Peyer's patch (tissue), 4 donors: ENCODE measurements at places on chromosomes 6 and 20. TPM values are rescaled to one million over a fixed set of nuclear protein-coding genes. Genes with fewer than 3 reads are reported as not detected.

- H3K27me3 ChIP-seq = no peaks in the 10 kb centered on the region
- DNase-seq = no peak
- no peaks in the 10 kb centered on the region for H3K4me1 ChIP-seq
- H3K27ac ChIP-seq = no peak overlapping the region
- no peaks in the 10 kb centered on the region for H3K36me3 ChIP-seq
- H3K4me3 ChIP-seq = no peak overlapping the region
These were observed 80.9 kb upstream of the F13A1 start for GRCh38 chr6:6401401-6401800.

DNA sequence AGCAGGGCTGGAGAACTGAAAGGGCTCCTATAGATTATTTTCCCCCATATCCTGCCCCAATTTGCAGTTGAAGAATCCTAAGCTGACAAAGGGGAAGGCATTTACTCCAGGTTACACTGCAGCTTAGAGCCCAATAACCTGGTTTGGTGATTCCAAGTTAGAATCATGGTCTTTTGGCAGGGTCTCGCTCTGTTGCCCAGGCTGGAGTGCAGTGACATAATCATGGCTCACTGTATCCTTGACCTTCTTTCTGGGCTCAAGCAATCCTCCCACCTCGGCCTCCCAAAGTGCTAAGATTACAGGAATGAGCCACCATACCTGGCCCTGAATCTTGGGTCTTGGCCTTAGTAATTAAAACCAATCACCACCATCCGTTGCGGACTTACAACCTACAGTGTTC is 1.0 kb upstream of the MMP9 start:
- H3K4me3 ChIP-seq = no peak overlapping the region
- no peaks in the 10 kb centered on the region for H3K36me3 ChIP-seq
- H3K27ac ChIP-seq = no peak overlapping the region

- H3K4me1 ChIP-seq = no peaks in the 10 kb centered on the region
- no peak for DNase-seq
- H3K27me3 ChIP-seq = no peaks in the 10 kb centered on the region
- no peak overlapping the region for H3K4me3 ChIP-seq
- H3K36me3 ChIP-seq = no peaks in the 10 kb centered on the region
- H3K27ac ChIP-seq = no peak overlapping the region
These were observed 140.5 kb downstream of the BTBD3 start for GRCh38 chr20:12058216-12058615.

GRCh38 chr20:33124261-33124660 is 43.7 kb upstream of the BPIFA2 start:
- no peak overlapping the region for H3K27ac ChIP-seq
- no peak for DNase-seq
- no peaks in the 10 kb centered on the region for H3K36me3 ChIP-seq

NPEPL1 gene
- 36.3 TPM for total RNA-seq

GRCh38 chr6:14294270-14294951 is 176.8 kb downstream of the CD83 start:
- no peaks in the 10 kb centered on the region for H3K36me3 ChIP-seq
- H3K27me3 ChIP-seq = no peaks in the 10 kb centered on the region
- DNase-seq = no peak
- no peaks in the 10 kb centered on the region for H3K4me1 ChIP-seq
- no peak overlapping the region for H3K27ac ChIP-seq
- H3K4me3 ChIP-seq = no peak overlapping the region

DNA sequence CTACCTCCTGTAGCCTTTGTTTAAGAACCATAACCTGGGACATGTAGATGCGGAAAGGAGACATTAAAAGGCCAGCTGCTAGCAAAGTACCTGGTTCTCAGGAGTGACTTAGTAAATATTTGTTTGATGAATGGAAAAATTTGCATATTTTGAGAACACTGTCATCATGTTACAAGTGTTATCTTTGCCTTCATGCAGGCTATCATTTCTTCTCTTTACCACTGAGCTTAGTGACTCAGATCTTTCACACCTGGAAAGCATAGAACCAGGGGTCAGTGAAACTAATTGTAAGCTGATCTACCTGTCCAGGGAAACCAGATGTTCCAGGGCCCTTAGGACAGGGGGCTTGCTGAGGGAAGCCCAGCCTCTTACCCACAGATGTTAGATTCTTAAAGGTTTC is 5.4 kb downstream of the ZFP57 start:
- no peak overlapping the region for H3K4me3 ChIP-seq
- H3K27ac ChIP-seq = no peak overlapping the region
- H3K27me3 ChIP-seq = no peaks in the 10 kb centered on the region
- H3K36me3 ChIP-seq = no peaks in the 10 kb centered on the region

GRCh38 chr20:62355878-62356588 is 11.1 kb downstream of the LAMA5 start:
- H3K27me3 ChIP-seq = no peaks in the 10 kb centered on the region
- no peak overlapping the region for H3K4me3 ChIP-seq
- no peaks in the 10 kb centered on the region for H3K4me1 ChIP-seq
- no peaks in the 10 kb centered on the region for H3K36me3 ChIP-seq
- no peak for DNase-seq
- H3K27ac ChIP-seq = peak overlapping the region; percentile 43

- H3K27me3 ChIP-seq = no peaks in the 10 kb centered on the region
- H3K27ac ChIP-seq = no peak overlapping the region
- no peak for DNase-seq
- H3K36me3 ChIP-seq = no peaks in the 10 kb centered on the region
- H3K4me1 ChIP-seq = no peaks in the 10 kb centered on the region
These were observed 13.5 kb upstream of the HLA-DQA1 start for GRCh38 chr6:32623693-32624092.

- no peaks in the 10 kb centered on the region for H3K27me3 ChIP-seq
- H3K27ac ChIP-seq = no peak overlapping the region
- no peak for DNase-seq
- H3K4me3 ChIP-seq = no peak overlapping the region
- H3K36me3 ChIP-seq = no peaks in the 10 kb centered on the region
- no peaks in the 10 kb centered on the region for H3K4me1 ChIP-seq
These were observed 78.6 kb upstream of the TOX2 start for GRCh38 chr20:43835944-43836508.

DNA sequence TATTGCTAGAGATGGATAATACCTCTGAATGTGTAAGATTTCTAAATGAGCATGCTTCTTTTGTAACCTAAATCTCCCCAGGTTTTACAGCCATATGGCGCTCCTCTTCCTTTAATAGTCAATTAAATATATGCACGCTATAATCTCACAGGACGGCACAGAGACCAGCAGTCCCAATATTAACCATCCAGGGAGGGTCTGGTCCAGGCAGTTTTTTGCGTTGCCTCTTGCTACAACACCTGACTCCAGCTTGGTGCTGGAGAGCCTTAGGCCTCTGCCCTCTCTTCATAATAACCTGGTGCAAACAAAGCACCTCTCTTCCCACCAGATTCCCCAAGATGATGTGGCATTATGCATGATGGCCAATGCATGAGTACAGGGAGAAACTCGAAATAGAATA is 183.4 kb downstream of the LY86 start:
- no peak overlapping the region for H3K27ac ChIP-seq
- DNase-seq = no peak
- H3K4me1 ChIP-seq = no peaks in the 10 kb centered on the region
- H3K4me3 ChIP-seq = no peak overlapping the region

- H3K36me3 ChIP-seq = no peaks in the 10 kb centered on the region
- H3K4me3 ChIP-seq = no peak overlapping the region
- H3K27me3 ChIP-seq = no peaks in the 10 kb centered on the region
- H3K27ac ChIP-seq = no peak overlapping the region
- no peaks in the 10 kb centered on the region for H3K4me1 ChIP-seq
These were observed 119.0 kb upstream of the ZNF184 start for GRCh38 chr6:27591699-27592480.

DNA sequence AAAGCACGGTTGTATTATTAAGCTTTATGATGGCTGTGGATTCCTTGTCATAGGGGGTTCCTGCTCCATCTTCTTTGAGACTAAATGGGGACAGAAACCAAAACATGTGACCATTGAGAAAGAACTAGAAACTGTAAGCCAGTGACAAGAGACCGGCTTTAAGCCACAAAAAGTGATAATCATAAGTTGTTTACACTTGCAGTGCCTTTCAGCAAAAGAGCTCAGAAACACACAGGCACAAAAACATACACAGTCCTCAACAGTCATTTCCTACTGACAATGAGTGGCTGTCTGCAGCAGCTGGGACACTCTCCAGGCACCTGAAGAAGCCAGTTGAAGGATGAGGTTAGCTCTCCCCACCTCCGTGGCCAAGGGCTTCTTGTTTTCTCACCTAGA is 20.0 kb upstream of the UBE2J1 start:
- peaks cover 4% of the 10 kb centered on the region for H3K4me1 ChIP-seq
- no peak overlapping the region for H3K4me3 ChIP-seq
- no peaks in the 10 kb centered on the region for H3K36me3 ChIP-seq
- no peak for DNase-seq

GRCh38 chr6:6758915-6759654 is 170.6 kb downstream of the LY86 start:
- no peak overlapping the region for H3K27ac ChIP-seq
- no peaks in the 10 kb centered on the region for H3K27me3 ChIP-seq
- H3K4me3 ChIP-seq = no peak overlapping the region
- no peak for DNase-seq
- no peaks in the 10 kb centered on the region for H3K4me1 ChIP-seq

DNA sequence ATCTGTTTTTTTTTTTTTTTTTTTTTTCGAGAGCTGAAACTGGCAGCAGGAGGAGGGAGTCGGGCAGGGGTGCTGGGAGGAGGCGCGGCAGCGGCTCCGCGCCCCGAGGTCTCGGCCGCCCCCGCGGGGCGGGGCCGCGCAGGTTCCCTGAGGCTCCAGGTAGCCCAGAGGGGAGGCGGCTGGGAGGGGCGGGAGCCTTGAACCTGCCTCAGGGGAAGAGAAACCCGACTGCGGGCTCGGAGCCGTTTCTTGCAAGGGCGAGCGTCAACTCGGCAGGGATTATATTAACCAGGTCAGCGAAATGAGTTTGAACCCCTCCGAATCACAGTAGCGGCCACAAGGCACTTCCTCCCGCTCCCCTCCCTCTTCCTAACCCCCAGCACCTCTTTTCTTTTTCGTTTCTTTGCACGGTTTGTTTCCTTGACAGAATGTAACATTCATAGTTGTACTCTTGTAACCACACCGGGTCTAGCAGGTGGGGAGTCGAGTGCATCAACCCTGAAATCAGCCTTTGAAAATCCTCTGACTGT is 2.0 kb downstream of the MYB start:
- no peaks in the 10 kb centered on the region for H3K27me3 ChIP-seq
- H3K36me3 ChIP-seq = no peaks in the 10 kb centered on the region
- peak; percentile 88 for DNase-seq
- no peaks in the 10 kb centered on the region for H3K4me1 ChIP-seq

- H3K27me3 ChIP-seq = no peaks in the 10 kb centered on the region
- no peaks in the 10 kb centered on the region for H3K4me1 ChIP-seq
- DNase-seq = no peak
- no peaks in the 10 kb centered on the region for H3K36me3 ChIP-seq
- H3K4me3 ChIP-seq = no peak overlapping the region
These were observed 49.2 kb downstream of the CBFA2T2 start for GRCh38 chr20:33539129-33539528.

GRCh38 chr6:11432091-11432490 is 105.5 kb upstream of the TMEM170B start:
- H3K27ac ChIP-seq = no peak overlapping the region
- no peaks in the 10 kb centered on the region for H3K27me3 ChIP-seq
- no peak for DNase-seq
- no peaks in the 10 kb centered on the region for H3K36me3 ChIP-seq
- H3K4me1 ChIP-seq = peaks cover 22% of the 10 kb centered on the region
- H3K4me3 ChIP-seq = no peak overlapping the region

NRSN1 gene
- not detected for total RNA-seq

NKAPL gene
- not detected for total RNA-seq

GRCh38 chr6:105677671-105678475 is 275.0 kb upstream of the PREP start:
- no peaks in the 10 kb centered on the region for H3K27me3 ChIP-seq
- H3K27ac ChIP-seq = no peak overlapping the region
- no peaks in the 10 kb centered on the region for H3K4me1 ChIP-seq

C6orf163 gene
- 6.8 TPM for total RNA-seq

DNA sequence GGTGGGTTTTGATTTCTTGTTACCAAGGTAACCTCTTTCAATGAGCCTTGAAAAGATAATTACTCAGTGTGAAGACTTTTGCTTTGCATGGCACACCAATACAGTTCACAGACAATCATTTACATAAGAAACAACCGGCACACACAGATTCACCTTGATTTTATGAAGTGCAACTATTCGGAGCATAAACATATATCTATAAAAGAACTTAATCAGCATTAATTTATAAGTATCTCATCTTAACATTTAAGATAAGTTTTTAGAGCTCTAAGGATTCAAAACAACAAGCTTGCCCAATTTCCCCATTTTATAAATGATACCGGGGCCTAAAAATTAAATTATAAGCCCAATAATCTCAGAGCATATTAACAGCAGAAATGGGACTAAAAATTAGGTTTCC is 85.9 kb upstream of the PCSK2 start:
- H3K4me3 ChIP-seq = no peak overlapping the region
- H3K4me1 ChIP-seq = no peaks in the 10 kb centered on the region
- no peak for DNase-seq

HLA-DMB gene
- total RNA-seq = 59.4 TPM

DNA sequence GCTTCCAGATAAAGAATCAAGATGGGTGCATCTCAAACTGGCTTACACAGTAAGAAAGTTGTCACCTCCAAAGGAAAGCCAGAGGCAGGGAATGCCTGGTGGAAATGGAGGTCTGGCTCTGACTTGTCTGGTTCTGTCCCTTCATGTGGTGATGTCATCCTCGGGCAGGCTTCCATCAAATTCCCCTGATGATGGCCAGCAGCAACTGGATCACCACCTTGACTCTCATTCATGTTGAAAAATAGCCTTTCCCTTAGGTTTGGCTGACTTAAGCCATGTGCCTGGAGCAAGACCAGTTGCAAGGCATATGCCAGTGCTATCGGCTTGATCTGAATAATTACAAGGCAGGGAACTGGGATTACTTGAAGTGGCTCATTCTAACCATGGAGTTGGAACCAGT is 28.8 kb downstream of the IMPG1 start:
- no peaks in the 10 kb centered on the region for H3K4me1 ChIP-seq
- DNase-seq = no peak
- no peaks in the 10 kb centered on the region for H3K36me3 ChIP-seq
- no peaks in the 10 kb centered on the region for H3K27me3 ChIP-seq

NEURL2 gene
- total RNA-seq = 27.6 TPM

DNA sequence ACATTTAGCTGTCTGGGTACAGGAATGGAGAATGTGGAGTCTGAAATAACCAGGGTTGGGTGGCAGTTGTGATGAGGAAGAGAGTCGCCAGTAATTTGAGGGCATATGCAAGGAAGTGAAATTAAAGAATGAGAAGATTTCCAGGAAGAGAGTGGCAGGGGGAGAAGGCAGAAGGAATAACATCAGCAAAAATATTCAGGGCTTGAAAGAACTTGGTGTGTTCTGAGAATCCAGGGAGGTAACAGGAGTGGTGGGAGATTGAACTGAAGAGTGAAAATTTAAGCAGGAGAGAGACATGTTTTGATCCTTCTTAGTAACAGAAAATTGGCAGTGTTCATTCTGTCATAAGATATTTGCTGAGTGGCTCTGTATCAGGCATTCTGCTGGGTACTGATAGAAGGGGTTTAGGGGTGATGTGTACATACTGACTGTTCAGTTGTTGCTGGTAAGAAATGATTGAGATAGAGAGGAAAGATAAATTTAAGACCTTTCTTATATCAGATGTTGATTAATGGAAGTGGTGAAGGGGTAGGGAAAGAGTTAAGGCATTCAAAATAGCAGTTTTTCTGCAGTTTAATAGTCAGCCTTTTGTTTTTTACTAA is 54.7 kb downstream of the PHF20 start:
- H3K4me3 ChIP-seq = no peak overlapping the region
- no peaks in the 10 kb centered on the region for H3K27me3 ChIP-seq
- H3K4me1 ChIP-seq = no peaks in the 10 kb centered on the region
- H3K36me3 ChIP-seq = no peaks in the 10 kb centered on the region

OTOR gene
- total RNA-seq = not detected

SCRT2 gene
- total RNA-seq = not detected

- no peak for DNase-seq
- H3K36me3 ChIP-seq = no peaks in the 10 kb centered on the region
- no peaks in the 10 kb centered on the region for H3K27me3 ChIP-seq
- H3K4me1 ChIP-seq = peaks cover 63% of the 10 kb centered on the region
These were observed 2.8 kb downstream of the BCL2L1 start for GRCh38 chr20:31719644-31720485.
